Activated T-helper 2 cell treated with anti-CD3 and anti-CD28 coated beads, Interferon-gamma antibody, Interleukin-2, Interleukin-4, amounts not matched to agents 10 μg/mL and 5 μg/mL and 100 μg/mL, durations not matched to agents 14 hours and 24 hours and 36 hours (primary cell): ENCODE measurements at places on chromosomes 2 and 18. TPM values are rescaled to one million over a fixed set of nuclear protein-coding genes. Genes with fewer than 3 reads are reported as not detected.

- DNase-seq: no peak
These were observed 87.3 kb downstream of the RTN4 start for GRCh38 chr2:54962935-54963440.

- DNase-seq: no peak
These were observed 31.9 kb downstream of the CNRIP1 start for GRCh38 chr2:68287580-68288441.

The TMEM178A gene
- 0.23 and 0.32 TPM in 2 replicates for total RNA-seq

GRCh38 chr2:199903111-199903510, 8.0 kb upstream of the C2orf69 start:
- no peak for DNase-seq

- DNase-seq: no peak
These were observed 3.5 kb downstream of the FAM110C start for GRCh38 chr2:42788-43187.

DNA sequence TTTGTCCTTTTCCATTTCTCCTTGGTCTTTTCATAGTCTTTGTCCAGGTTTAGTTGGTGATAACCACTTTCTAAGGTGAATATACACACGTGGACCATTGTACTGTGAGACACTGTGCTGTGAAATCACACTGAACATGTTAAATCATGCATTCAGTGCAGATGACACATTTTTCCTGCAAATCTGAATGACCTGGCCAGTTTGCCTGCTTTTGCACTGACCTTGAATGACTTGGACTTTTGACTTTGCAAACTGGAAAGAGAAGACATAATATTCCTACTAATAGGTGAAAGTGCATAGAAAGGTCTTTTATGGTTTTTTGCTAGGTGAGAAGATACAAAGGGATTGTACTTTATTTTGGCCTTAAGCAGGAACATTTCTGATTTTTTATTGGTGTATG, 21.7 kb upstream of the PHLPP1 start:
- DNase-seq: no peak
